ENCODE measurements at places on chromosomes 1 and 21.

DNA sequence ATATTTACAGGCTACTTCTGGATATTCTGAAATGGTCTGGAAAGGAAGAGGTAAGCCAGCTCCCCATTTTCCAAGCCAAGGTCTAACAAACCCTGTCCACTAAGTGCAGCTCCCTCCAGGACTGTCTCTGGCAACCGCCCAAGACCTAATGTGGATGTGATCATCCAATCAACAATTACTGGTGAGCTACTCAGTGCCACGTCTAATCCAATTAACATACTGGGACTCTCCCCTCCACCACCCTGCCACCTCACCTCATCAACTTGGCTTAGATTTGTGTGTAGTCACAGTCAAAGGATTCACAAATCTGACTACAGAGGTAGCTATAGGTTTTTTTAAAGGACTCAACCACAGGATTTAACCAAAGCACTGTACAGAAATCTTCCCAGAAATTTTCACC lies 25.4 kb upstream of the S100A7 start:
- peaks cover 6% of the 10 kb centered on the region for H3K4me1 ChIP-seq
- no peak overlapping the region for H3K27ac ChIP-seq
- no peak for DNase-seq
- H3K27me3 ChIP-seq, result peaks cover 32% of the 10 kb centered on the region
- no peak overlapping the region for H3K4me3 ChIP-seq
- H3K36me3 ChIP-seq, result no peaks in the 10 kb centered on the region

GRCh38 chr1:214645712-214646111 lies 42.7 kb downstream of the CENPF start:
- H3K4me1 ChIP-seq, result no peaks in the 10 kb centered on the region
- H3K27me3 ChIP-seq, result no peaks in the 10 kb centered on the region
- H3K36me3 ChIP-seq, result peaks cover 26% of the 10 kb centered on the region
- H3K4me3 ChIP-seq, result no peak overlapping the region

- H3K4me3 ChIP-seq, result no peak overlapping the region
- H3K27me3 ChIP-seq, result no peaks in the 10 kb centered on the region
- H3K36me3 ChIP-seq, result no peaks in the 10 kb centered on the region
- peaks cover under 1% of the 10 kb centered on the region for H3K4me1 ChIP-seq
- no peak for DNase-seq
- no peak overlapping the region for H3K27ac ChIP-seq
Measured at GRCh38 chr1:171292799-171293198, 21.2 kb upstream of the FMO4 start.

GRCh38 chr1:22628698-22629444 lies 7.6 kb upstream of the C1QA start:
- no peak overlapping the region for H3K27ac ChIP-seq
- H3K36me3 ChIP-seq, result no peaks in the 10 kb centered on the region
- no peak for DNase-seq
- peaks cover 68% of the 10 kb centered on the region for H3K27me3 ChIP-seq

DNA sequence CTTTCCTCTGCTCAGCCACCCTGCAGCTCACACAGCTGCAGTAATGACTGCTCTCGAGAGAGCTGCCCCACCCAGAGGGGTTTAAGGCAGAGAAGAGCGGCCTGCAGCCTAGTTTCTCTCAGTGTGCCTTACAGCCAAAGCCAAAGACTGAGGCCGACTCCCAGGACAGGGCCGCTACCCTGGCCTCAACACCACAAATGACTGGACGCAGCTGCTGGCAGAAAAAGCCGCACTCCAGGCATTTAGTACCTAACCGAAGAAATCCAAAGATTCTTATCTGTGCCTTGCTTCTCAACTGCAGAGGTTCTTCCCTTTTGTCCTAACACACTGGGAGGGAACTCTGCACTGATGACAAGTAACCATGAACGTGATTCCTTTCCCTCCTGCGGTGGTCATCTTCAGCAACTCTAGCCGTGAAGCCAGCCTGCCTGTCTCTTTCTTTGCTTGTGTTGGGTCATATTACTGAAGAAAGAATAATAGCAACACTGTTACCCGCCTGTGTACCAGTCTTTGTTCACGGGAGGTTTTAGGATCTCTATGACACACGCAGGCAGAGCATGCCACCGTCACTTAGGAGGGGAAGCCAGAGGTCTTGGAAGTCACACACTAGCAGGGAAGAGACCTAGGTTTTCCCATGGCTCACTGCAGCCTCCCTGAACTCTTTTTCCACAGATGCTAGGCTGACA lies 202.7 kb downstream of the RHOU start:
- peaks cover 14% of the 10 kb centered on the region for H3K4me1 ChIP-seq
- H3K27ac ChIP-seq, result no peak overlapping the region
- peaks cover 5% of the 10 kb centered on the region for H3K27me3 ChIP-seq
- H3K4me3 ChIP-seq, result no peak overlapping the region
- no peaks in the 10 kb centered on the region for H3K36me3 ChIP-seq
- DNase-seq, result no peak

DNA sequence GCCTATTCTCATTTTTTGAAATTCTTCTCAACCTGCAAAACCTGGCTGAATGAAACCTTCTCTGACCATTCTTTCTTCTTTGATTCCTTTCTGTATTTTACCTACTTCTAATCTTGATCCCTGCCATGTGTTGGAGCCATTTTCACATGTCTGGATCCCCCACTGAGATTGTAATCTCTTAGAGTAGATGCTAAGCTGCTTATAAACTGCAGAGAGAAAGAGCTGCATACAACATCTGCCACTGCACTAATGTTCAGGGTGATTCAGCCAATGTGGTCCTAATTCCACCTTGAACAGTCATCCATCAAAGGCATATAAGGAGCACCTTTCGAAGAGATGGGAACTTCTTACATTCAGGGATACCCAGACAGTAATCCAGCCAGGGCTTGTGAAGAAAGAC lies 16.2 kb upstream of the DAB1 start:
- no peak overlapping the region for H3K4me3 ChIP-seq
- no peaks in the 10 kb centered on the region for H3K4me1 ChIP-seq
- H3K27me3 ChIP-seq, result no peaks in the 10 kb centered on the region
- H3K36me3 ChIP-seq, result no peaks in the 10 kb centered on the region
- H3K27ac ChIP-seq, result no peak overlapping the region
- DNase-seq, result no peak

DNA sequence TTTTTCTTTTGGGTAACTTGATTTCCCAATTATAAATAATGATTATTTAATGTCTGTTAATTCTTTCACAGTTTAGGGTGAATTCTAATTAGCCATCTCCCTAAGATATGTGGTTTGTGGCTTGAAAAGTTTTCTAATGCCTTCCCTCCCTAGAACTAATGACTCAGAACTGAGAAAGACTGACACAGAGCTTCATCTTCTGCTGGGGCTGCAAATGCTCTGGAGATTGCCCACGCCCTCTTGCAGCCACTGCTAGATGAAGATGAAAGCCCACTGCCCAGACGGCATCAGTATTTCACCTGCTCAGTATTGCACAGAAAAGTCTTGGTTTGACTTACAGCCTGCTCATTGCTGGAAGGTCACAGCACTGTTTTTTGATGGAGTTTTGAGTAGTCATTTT lies 101.5 kb downstream of the ST6GALNAC3 start:
- H3K27me3 ChIP-seq, result no peaks in the 10 kb centered on the region
- DNase-seq, result no peak
- H3K4me1 ChIP-seq, result peaks cover 3% of the 10 kb centered on the region
- no peak overlapping the region for H3K4me3 ChIP-seq
- peaks cover 3% of the 10 kb centered on the region for H3K36me3 ChIP-seq

GRCh38 chr1:209150114-209150513 lies 433.4 kb upstream of the CAMK1G start:
- peak; percentile 47 for DNase-seq
- no peak overlapping the region for H3K27ac ChIP-seq
- H3K36me3 ChIP-seq, result no peaks in the 10 kb centered on the region
- H3K4me3 ChIP-seq, result no peak overlapping the region
- H3K27me3 ChIP-seq, result no peaks in the 10 kb centered on the region

- peak overlapping the region; percentile 91 for H3K27ac ChIP-seq
- peaks cover 12% of the 10 kb centered on the region for H3K4me1 ChIP-seq
- no peak for DNase-seq
- peak overlapping the region; percentile 51 for H3K4me3 ChIP-seq
- H3K36me3 ChIP-seq, result no peaks in the 10 kb centered on the region
Measured at GRCh38 chr1:39701049-39701439, 9.8 kb upstream of the HPCAL4 start.

DNA sequence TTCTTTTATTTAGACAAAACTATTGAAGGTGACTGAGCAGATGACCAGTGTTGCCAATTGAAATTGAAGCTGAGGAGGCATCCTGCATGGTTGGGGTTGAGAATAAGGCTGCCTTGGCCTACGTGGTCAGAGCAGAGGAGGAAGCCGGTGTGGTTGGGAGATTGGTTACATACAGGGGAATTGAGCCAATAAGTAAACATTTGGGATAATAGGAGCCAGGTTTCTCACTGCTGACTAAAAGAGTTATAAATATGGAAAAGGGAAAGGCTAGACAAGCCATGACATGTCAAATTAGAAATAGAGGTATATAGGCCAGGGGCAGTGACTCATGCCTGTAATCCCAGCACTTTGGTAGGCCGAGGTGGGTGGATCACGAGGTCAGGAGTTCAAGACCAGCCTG lies 15.8 kb downstream of the SNX7 start:
- H3K27ac ChIP-seq, result no peak overlapping the region
- H3K36me3 ChIP-seq, result peaks cover 28% of the 10 kb centered on the region
- DNase-seq, result no peak
- no peaks in the 10 kb centered on the region for H3K4me1 ChIP-seq
- no peaks in the 10 kb centered on the region for H3K27me3 ChIP-seq
- H3K4me3 ChIP-seq, result no peak overlapping the region

GRCh38 chr1:109474697-109475096 lies 8.4 kb downstream of the SYPL2 start:
- H3K4me3 ChIP-seq, result no peak overlapping the region
- H3K36me3 ChIP-seq, result no peaks in the 10 kb centered on the region
- H3K27me3 ChIP-seq, result peaks cover 59% of the 10 kb centered on the region

DNA sequence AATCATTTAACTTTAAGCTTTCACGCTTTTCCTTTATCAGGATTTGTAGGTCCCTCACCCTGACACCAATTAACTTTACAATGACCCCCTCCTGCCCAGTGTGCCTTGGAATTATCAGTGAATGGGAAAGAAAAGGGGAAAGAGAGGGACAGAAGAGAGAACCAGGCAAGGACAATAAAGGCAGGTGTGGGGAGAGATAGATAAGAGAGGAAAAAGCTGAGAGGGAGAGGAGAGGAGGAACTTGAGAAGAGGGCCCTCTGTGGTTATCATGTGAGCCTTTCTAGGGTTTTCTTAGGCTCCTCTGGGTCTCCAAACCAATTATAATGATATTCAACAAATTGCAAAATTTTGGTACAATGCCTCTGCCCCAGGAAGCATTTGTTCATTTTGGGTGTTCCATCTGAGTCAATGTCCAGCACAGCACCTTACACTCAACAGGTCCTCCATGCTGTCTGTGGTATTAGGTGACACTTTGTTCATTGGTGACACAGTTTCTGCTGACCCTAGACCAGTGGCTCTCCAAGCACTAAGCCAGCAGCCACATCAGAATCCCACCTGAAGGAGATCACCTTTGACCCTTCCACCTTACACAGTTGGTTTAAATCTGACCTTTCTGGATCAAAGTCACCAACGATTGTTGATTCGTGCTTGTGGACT lies 14.2 kb downstream of the AKNAD1 start:
- H3K4me3 ChIP-seq, result no peak overlapping the region
- H3K27me3 ChIP-seq, result peaks cover 15% of the 10 kb centered on the region
- no peak for DNase-seq
- H3K4me1 ChIP-seq, result peaks cover 5% of the 10 kb centered on the region

- H3K4me1 ChIP-seq, result peaks cover 1% of the 10 kb centered on the region
- H3K4me3 ChIP-seq, result no peak overlapping the region
- H3K27ac ChIP-seq, result no peak overlapping the region
- peaks cover 6% of the 10 kb centered on the region for H3K27me3 ChIP-seq
Measured at GRCh38 chr1:117584181-117584580, 21.7 kb upstream of the TENT5C start.

DNA sequence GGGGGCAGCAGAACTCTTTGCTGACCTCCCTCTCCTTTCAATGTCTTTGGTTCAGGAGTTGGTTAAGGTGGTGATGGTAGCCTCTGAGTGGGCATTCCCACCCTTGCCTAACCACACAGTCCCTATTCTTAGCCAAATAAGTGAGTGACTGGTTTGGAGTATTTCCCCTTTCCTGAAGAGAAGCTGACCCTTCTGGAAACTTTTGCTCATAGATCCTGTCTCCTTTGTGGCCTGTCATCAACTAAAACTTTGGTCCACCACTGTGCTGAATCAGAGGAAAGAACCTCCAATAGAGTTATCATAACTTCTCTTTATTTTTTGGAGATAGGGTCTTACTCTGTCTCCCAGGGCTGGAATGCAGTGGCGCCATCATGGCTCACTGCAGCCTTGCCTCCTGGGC lies 31.1 kb downstream of the C1orf21 start:
- H3K27ac ChIP-seq, result no peak overlapping the region
- peaks cover 9% of the 10 kb centered on the region for H3K27me3 ChIP-seq
- H3K4me3 ChIP-seq, result no peak overlapping the region

GRCh38 chr21:37620401-37620800 lies 253.8 kb downstream of the DYRK1A start:
- H3K36me3 ChIP-seq, result no peaks in the 10 kb centered on the region
- H3K4me3 ChIP-seq, result no peak overlapping the region
- no peak overlapping the region for H3K27ac ChIP-seq
- DNase-seq, result no peak
- peaks cover 3% of the 10 kb centered on the region for H3K27me3 ChIP-seq

DNA sequence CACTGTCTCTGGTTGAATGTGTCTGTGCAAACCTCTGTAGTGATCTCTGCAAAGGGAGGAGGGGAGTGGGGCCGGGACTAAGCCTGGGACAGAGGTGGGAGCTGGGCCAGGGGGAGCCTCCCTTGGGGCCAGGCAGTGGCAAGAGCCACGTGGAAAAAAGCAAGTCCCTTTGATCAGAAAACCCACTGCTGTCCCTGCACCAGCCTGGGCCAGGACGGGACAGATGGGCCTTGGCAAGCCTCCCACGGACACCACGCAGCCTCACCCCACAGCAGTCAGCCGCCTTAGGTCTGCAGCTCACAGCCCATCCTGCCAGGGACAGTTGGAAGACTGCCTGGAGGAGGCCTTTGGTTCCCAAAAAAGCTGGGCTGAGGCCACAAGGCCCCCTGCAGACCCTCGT lies 11.7 kb upstream of the TRAPPC10 start:
- H3K4me1 ChIP-seq, result no peaks in the 10 kb centered on the region
- H3K4me3 ChIP-seq, result no peak overlapping the region
- H3K36me3 ChIP-seq, result no peaks in the 10 kb centered on the region
- DNase-seq, result no peak

DNA sequence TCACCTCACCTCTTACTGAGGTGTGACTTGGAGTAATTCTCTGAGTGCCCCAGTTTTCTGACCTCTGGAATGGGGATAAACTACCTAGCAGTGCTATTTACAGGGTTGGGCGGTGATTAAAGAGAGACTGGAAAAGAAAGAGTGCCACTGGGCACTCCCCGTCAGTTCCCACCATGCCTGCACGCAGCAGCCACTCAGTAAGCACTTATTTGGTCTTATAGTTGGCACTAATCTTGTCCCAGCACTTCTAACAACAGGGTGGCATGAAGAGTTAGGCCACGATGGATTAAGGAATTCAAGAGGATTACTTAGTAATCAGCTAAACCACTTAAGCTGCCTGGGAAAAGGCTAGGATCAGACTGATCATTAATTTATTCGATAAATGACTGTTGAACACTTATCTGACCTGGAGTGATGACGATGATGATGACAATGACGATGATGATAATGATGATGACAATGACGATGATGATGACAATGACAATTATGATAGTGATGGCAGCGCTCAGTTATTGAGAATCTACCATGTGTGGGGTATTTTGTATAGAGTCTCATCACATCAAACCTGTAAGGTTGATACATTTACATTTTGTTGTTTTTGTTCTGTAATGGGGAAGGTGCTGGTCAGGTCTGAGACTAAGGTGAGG lies 5.4 kb downstream of the CITED4 start:
- no peak for DNase-seq
- H3K4me3 ChIP-seq, result no peak overlapping the region
- H3K4me1 ChIP-seq, result peaks cover 14% of the 10 kb centered on the region

- peaks cover 8% of the 10 kb centered on the region for H3K4me1 ChIP-seq
- no peak for DNase-seq
Measured at GRCh38 chr1:58528518-58528917, 18.0 kb downstream of the OMA1 start.
